BJ (cell line): ENCODE measurements at places on chromosomes 2 and 18.

DNA sequence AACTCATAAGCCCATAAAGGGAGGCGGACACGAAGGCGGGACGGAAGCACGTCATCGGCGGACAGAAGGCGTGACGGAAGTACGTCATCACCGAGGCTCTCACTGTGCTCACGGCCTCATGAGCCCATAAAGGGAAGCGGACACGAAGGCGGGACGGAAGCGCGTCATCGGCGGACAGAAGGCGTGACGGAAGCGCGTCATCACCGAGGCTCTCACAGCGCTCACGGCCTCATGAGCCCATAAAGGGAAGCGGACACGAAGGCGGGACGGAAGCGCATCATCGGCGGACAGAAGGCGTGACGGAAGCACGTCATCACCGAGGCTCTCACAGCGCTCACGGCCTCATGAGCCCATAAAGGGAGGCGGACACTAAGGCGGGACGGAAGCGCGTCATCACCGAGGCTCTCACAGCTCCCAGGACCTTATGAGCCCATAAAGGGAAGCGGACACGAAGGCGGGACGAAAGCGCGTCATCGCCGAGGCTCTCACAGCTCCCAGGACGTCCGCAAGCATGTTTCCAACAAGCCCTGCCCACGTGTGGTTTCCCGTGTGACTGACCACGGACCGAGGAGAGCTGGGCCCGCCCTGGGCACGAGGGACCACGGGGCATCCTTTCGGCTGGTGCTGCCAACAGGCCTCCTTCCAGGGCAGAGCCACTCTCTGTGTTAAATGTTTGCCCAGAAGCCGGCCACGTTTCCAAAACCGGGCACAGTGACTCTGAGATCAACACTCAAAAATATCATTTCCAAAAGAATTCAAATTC, 182.7 kb upstream of the SALL3 start:
- DNase-seq = no peak

DNA sequence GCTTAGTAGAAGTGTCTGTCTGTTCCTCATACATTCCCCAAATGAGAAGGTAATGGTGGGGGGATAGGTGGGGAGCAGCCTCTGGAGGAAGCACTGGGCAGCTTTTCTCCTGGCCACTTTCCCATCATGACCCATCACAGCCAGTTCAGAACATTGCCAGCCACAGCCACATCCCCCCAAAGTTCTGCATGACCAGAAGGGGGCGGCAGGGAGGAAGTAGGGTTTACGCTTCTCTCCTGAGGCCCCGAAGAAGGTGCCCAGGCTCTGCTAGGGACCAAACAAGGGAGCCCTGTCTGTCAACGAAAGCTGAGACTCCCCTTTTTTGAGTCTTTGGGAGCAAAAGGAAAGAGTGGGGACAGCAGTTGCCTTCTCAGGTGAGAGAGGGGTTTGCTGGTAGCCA, 7.7 kb downstream of the IGFBP5 start:
- no peak for DNase-seq

GRCh38 chr2:88188748-88189147, 18.6 kb downstream of the THNSL2 start:
- no peak for DNase-seq

GRCh38 chr2:233764264-233764663, 4.2 kb downstream of the UGT1A1 start:
- DNase-seq = peak; percentile 55

DNA sequence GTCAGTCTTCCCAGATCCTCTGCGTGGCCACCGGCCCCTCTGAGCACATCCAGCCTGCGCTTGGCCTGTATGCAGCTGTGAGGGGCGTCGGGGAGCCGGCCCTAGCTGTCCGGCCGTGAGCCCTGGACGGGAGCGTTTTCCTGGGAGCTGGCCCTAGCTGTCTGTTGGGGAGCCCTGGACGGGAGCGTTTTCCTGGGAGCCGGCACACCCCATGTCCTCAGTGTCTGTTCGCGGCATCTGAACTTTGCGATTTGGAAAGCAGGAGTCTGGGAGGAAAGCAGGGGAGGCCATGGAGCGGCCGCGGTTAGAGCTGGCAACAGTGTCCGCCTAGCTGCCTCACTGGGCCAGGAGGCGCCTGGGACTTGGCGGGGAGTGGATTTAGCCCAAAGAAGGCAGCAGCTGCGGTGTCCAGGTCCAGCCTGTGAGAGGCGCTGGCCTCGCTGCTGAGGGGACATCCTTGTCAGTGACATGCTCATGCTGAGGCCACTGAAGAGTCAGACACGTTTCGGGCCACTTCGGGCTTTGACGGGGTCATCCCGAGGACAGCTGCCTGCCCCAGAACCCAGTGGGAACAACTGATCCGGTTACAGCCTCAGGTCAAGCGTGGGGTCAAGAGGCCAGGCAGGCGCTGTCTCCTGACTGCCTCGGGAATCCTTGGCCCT, 75.8 kb downstream of the KCNG2 start:
- DNase-seq = no peak

- no peak for DNase-seq
These were observed 38.5 kb downstream of the CTDP1 start for GRCh38 chr18:79718126-79718525.

DNA sequence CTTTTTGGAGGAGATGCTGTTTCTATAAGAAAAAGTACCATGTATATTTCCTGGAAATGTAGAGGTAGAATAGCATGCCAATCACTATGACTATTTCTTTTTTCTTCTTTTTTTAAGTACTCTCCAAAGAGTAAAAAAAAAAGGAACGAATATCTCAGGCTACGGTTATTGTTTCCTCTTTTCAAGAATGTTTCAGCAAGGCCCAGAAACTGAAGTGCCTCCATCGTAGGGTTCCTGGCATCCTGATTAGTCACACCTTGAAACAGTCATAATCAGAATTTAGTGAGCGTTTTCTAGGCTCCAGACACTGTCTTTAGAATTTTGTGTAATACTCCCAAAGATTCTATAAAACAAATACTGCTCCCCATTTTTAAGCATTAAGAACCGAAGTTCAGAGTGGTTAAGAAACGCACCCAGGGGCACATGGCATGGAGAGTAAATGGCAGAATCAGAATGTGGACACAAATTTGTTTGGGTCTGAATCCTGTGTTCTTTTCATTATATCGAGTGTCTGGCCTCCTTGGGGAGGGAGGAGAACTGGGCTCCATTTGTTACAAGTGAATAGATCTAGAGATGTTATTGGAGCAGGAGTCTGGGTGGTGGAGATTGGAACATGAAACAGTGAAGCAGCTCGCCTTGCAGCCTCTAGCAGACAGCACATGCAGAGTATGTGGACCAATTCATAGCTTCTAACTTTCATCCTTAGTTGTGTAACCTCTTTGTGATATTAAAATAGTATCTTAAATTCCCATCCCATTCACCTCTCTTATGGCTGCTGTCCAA, 26.7 kb downstream of the ZEB2 start:
- no peak for DNase-seq

DNA sequence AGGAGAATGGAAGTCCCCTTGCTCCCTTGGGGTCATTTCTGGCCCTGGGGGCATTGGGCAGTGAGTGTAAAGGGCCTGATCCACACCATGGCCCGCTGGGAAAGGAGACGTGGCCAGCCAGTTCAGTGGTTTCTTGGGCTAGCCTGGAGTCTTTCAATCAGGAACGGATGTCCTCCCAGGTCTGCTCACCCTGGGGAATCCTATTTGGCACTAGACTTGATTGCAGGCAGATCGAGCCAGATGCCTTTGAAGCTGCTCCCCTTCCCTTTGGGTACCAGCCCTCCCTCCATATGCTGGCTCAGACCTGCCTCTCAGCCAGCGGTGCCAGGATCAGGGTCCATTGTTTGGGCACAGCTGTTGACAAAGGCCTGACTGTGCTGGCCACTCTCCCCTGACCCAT, 11.0 kb downstream of the FBLN7 start:
- no peak for DNase-seq

DNA sequence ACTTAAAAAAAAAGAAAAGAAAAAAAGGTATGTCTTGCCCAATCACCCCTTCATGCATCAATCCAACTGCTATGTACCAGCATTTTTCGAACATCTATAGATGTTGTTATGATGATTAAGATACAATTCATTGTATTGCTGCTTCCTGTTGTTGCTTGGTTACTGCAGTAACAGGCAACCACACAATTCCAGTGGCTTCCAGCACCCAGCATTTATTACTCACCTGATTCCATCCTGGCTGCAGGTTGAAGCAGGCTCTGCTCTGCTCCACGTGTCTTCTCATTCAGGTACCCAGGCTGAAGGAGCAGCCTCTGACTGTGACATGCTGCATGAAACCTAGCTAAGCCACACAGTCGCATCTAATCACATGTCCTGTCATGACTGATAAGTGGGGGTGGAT, 196.9 kb downstream of the INO80D start:
- DNase-seq = no peak

- DNase-seq = no peak
These were observed 264.6 kb downstream of the PHLPP1 start for GRCh38 chr18:62979900-62980299.

GRCh38 chr2:101106453-101107181, 44.6 kb downstream of the TBC1D8 start:
- DNase-seq = no peak

DNA sequence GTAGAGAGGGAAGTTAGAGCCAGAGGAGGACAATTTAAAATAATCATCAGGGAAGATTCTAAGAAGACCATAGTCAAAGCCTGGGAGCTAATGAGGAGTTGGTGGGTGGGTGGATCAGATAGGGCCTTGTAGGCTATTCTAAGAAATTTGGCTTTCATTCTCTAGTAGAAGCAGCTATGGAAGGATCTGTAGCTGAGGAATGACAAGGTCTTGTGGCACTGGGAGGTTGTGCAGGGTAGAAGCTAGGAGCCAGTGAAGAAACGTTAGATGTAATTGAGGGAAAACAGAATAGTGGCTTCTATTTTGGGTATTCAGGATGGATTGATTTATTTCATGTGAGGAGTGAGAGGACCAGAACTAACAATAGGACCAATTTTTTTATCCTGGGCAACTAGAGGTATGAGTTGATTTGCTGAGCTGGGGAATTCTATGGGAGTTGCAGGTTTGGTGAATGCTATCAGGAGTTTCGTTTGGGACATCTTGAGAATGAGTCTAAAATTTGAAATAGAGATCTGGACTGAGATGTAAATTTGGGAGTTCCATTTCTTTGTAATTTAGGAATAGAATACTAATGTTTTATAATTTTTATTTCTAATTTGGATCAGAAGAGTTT, 371.9 kb downstream of the PARD3B start:
- DNase-seq = no peak

DNA sequence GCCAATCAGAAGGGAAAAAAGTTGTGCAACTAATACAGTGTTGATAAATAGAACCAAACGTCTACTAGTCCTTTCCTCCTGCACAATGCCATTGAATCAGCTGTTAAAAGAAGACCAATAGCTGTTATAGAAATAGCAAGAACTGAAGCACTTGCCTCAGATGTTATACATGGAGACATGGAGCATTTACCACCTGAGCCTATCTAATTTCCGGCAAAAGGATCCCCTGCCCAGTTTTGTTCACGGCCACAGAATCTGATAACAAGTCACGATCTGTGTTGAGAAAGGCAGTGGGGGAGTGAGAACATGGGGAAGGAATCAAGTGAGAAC, 285.4 kb downstream of the ZEB2 start:
- DNase-seq = no peak

DNA sequence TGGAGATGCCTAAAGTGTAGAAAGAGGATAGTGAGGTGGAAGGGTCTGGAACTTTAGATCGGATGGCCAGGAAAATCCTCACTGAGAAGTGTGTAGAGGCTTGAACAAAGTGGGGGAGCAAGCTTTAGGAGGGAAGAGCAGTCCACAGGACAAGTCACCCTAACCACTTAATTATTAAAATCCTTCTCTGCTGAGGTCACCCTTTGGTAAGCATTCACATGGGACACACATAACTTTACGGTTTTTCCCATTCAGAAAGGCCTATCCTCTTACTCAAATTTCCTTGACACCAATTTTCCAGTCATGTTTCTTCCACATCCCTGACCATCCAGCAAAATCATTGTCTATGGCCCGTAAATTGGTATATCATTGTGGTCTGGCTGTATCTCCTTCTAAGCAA, 31.0 kb upstream of the ZEB2 start:
- DNase-seq = peak; percentile 12

- DNase-seq = no peak
These were observed 38.8 kb downstream of the RRM2 start for GRCh38 chr2:10161206-10161931.

DNA sequence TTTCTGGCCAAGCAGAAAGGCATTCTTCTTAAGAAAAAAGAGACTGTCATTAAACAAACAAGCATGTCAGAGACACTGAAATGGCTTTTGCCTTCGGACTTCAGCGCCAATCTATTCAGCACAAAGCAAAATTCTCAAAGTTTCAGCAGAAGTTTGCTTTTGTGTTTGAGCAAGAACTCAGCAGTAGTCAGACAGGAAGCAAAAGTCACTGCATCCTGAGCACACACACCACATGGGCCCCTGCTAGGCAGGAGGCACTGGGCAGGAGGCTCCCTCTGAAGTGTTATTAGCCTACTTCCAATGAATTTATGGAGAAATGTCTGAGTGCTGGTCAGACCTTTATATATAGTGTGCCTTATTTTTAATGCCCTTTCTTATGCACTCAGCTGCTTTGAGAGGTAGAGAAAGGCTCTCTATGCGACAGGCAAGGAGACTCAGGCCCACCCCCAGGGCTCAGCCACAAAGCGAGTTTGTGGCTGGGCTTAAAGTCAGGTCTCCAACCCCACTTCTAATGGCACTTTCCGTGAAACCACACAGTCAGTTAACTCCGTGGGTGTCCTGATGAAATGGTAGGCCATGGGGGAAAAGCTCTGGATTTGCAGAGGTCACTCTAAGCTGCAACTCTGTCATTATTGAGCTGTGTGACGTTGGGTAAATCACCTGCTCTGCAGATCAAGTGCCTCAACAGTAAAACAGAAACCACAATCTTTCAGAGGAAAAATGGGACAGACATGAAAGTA, 161.0 kb upstream of the TMEM200C start:
- DNase-seq = no peak

DNA sequence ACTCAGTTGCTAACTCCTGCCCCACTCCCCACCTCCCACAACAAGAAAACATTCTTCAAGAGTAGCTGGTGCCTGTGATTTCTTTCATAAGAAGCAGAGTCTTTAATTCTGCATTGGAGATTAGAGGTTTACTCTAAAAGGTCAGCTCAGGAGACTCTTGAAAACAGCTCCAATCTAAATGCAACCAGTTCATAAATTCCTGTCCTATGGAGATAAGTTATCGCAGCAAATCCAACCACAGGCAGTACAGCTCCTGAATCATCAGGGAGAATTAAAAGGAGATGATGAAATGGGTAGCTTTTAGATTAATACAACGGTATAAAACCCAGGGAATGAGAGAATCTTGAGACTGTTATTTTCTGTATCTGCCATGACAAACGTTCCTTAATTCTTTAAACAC, 130.7 kb downstream of the SOCS6 start:
- peak; percentile 46 for DNase-seq

GRCh38 chr2:144481666-144482065, 38.3 kb downstream of the ZEB2 start:
- DNase-seq = no peak

GRCh38 chr2:109339519-109339966, 210.5 kb downstream of the SH3RF3 start:
- DNase-seq = peak; percentile 61
